Effector memory CD8-positive, alpha-beta T cell (primary cell): ENCODE measurements at places on chromosomes 4 and X.

- DNase-seq: no peak
Observed at GRCh38 chr4:68288393-68288740, 42.9 kb upstream of the TMPRSS11B start.

DNA sequence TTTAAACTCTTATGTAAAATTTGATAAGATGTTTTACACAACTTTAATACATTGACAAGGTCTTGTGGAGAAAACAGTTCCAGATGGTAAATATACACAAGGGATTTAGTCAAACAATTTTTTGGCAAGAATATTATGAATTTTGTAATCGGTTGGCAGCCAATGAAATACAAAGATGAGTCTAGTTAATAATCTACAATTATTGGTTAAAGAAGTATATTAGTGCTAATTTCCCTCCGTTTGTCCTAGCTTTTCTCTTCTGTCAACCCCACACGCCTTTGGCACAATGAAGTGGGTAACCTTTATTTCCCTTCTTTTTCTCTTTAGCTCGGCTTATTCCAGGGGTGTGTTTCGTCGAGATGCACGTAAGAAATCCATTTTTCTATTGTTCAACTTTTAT lies at the start of gene ALB:
Gene ALB (plus strand): TSS at position 246 of the 400 bp plus-strand sequence. CDS start 41 bp downstream, at position 287.
- no peak for DNase-seq

DNA sequence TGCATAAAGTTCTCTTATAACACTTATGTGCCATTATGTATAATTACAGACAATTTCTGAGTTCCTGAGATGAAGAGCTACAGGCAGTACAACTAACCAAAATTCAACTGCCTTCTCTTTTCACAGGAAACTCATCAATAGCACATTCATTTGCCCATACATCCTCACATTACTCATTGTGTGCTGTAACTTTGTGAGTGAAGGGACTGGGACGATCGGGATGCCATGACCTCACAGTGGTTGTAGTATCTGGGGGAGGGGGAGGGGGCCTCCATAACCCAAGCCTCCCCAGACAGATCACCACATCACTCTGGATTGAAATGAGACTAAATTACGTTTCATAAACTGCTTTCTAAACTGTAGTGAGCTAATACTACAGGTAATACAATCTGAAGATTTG lies 60.7 kb downstream of the ABCG2 start:
- DNase-seq: no peak

DNA sequence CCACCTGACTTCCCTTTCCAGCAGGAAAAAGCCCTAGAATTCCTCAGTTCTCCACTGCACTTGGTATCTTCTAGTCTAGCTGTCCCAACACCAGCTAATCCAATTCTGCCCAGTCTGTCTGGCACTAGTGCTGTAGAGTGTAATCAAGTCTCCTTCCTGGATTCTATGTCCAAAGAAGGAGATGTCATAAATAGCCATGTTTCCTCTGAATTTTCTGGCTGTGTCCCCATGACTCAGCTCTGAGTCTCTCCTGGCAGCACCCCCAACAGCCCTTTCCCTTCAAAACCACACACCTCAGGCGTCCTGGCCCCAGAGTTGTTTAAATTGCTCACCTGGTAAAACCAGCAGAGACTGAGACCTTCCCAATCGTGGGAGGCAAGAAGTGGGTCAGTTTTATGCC lies 197.2 kb downstream of the GRXCR1 start:
- DNase-seq: no peak

DNA sequence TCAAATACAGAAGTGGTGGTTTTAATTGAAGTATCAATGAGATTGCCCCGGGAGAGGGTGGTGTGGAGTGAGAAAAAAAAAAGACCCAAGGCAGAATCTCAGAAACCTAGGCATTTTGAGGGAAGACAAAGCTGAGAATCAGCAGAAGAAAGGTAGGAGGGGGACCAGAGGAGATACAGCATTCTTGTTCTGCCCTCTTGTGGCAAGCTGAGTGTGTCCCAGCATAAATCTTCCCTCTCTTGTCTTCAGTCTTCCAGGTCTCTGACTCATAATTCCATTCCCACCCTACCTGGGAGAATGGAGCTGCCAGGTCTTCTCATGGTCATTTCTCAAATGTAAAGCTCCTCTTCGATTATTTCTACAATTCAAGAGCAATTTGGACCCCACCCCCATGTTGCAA lies 32.7 kb upstream of the MAGED1 start:
- no peak for DNase-seq

DNA sequence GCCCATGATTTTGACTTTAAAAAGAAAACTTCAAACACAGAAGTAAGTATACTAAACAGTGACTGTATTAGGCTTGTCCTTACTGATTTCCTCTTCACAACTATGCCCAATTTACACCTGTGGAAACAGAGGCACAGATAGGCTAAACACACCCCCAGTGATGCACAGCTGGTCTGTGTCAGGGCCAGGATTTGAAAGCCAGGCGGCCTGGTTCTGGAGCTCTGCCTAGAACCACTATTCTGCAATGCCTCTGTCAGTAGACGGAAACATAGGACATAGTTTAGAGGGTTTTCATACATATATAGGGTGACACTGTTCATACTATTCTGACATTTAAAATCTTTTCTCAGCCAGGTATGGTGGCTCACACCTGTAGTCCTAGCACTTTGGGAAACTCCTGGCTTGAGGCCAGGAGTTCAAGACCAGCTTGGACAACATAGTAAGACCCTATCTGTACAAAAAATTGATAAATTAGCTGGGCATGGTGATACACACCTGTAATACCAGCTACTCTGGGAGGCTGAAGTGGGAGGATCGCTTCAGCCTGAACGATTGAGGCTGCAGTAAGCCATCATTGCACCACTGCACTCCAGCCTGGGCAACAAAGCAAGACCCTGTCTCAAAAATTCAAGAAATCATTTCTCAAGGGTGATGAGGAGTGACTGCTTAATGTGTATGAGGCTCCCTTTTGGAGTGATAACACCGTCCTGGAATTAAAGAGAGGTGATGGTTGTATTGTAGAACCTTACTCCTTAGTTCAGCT lies 23.0 kb upstream of the CBR4 start:
- no peak for DNase-seq

DNA sequence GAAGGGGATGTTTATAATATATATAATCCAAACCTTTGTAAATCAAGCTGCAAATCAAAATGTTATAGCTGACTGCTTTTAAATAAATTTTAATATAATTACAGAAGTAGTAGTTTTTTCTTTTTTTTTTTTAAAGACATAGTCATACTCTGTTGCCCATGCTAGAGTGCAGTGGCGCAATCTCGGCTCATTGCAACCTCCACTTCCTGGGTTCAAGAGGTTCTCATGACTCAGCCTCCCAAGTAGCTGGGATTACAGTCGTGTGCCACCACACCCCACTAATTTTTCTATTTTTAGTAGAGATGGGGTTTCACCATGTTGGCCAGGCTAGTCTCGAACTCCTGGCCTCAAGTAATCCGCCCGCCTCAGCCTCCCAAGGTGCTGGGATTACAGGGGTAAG lies 178.7 kb downstream of the FBXW7 start:
- no peak for DNase-seq

DNA sequence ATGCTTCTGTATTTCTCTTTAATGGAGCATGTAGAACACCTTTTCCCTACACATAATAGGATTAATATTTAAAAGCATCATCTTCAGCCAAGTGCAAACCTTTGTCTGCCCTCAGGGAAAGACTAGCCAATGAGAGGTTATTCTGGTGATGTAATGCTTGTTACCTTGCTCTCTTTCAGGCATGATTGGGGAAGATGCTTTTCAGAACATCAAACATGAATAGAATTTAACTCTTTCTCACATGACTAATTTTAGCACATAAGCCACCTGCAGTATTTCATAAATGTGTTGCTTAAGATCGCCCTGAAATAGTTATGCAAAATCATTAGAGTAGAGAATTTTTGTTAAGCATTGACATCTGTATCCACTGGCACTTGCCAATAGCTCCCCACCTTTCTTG lies 10.7 kb upstream of the EPGN start:
- DNase-seq: no peak

DNA sequence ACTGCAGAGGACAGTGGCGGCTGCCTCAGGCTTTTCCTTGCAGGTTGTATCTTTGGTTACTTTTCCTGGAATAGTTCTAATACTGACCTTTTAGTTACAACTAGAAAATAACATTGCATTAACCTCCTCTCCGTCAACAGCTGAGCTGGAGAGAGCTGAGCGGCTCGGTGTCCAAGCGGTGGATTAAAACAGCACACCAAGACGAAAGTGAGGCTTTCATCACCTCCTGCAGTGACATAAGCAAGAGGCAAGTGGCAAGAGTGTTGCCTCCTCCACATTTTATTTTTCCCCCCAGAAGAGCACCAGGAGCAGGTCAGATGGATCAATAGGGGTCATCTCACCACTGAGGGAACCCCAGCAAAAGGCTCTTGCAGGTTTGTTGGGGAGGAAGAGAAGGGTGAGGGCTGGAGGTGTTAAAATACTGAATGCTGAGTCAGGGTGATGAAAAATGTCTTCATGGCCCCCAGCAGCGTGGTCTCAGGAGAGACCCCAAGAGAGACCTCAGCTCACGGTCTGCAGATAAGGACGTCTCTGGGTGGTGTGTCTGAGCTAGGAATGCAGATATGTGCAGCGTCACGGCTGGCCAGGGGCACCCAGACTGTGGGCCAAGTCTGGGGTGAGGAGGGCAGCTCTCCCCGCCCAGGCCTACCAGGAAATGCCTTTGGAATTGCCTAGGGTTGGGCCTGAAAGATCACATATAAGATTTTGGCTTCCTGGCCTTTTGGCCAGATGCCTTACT lies 50.3 kb downstream of the CASP3 start:
- no peak for DNase-seq

GRCh38 chr4:183860731-183861130 lies 44.4 kb upstream of the STOX2 start:
- no peak for DNase-seq

DNA sequence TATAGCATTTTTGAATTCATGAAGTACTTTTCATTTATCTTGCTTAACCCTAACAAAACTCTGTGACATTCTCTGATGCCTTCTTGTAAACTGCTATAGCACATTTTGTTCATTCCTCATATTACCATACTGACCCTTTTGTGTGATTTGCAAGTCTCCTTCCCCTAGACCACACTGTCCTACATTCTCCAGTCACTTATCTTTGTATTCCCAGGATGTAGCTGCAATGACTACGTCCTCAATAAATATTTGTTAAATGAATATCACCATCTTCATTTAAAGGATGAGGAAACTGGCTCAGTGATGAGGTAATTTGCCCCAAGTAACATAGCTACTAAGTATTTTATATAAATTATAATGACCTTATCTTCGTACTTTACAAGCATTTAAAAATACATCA lies 11.9 kb downstream of the HUWE1 start:
- no peak for DNase-seq

- DNase-seq: no peak
Observed at GRCh38 chr4:16505726-16506125, 279.5 kb upstream of the TAPT1 start.

DNA sequence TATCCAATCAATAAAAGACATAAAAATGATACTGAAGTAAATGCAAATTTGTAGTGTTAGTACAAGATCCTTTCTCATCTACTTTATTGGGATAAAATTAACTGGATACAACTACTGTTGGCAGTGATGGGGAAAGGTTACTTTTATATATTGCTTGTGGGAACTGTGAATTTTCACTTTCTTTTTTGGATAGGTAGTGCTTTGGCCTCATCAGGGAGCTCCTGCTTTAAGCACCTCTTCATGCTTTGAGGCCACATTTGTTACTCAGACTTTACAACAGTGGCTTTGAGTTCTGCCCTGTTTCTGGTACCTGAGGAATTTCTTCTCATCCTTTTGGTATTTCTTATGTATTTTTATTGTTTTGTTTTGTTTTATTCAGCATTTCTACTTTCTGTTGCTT lies 316.8 kb upstream of the ZCCHC13 start:
- no peak for DNase-seq
